CD4-positive, alpha-beta T cell treated with Interferon alpha-2 for 1 hour (primary cell): ENCODE measurements at places on chromosomes 5 and 9.

DNA sequence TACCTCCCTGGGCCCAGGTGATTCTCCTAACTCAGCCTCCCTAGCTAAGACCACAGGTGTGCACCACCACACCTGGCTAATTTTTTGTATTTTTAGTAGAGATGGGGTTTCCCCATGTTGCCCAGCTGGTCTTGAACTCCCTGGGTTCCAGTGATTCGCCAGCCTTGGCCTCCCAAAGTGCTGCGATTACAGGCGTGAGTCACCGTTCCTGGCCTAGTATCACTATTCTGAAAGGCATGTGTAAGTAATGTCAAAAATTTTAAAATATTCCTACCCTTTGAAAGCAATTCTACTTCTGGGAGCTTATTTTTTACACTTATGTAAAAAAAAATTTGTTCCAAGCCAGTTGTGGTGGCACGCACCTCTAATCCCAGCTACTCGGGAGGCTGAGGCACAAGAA lies 27.1 kb upstream of the TLE1 start:
- no peak for DNase-seq

- no peak for DNase-seq
Measured at GRCh38 chr9:137158625-137159024, 11.2 kb downstream of the LRRC26 start.

DNA sequence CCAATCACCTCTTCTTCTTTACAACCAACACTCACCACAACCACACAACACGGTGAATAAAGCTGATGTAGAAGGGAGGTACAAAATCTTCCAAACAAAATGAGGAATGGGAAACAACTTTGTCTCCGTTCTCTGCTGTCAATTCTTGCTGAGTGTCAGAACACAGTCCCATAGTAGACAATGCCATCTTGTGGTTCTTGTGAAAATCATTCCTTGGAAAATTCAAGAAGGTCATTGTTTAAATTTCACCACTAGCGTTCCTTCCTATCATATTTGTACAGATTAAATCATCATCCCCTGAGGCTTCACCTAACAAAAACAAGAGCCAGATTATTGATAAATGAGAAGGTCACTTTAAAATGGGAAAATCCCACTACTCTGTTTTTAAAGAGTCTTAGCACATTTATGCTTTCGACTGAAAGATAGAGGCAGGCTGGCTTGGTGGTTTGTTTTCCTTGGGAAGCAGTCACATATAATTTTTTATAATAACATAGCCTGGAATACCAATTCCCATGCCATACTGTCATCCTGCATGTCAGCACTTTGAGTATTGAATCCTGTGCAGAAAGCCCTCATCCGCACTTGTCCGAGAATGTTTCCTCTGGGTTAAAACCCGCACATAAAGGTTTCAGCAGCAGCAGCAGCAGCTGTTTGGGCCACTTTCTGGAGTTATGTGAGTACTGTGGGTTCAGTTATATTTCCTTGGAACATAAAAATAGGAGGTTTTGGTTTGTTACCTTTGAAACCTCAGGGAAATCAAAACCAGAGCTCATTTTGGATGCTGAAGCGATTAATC lies 395.0 kb upstream of the SMARCA2 start:
- DNase-seq: no peak

GRCh38 chr9:87336407-87336806 lies 161.3 kb upstream of the DAPK1 start:
- no peak for DNase-seq

- no peak for DNase-seq
Measured at GRCh38 chr5:51895834-51896233, 512.6 kb downstream of the ISL1 start.
